MG63 (cell line): ENCODE measurements at places on chromosomes 2 and 18.

- DNase-seq: no peak
These were observed 58.3 kb downstream of the NPAS2 start for GRCh38 chr2:100878000-100878791.

- no peak for DNase-seq
These were observed 7.8 kb downstream of the CYP20A1 start for GRCh38 chr2:203246646-203247045.

GRCh38 chr2:216650626-216651257 is 17.5 kb downstream of the IGFBP2 start:
- DNase-seq: no peak

- DNase-seq: no peak
These were observed 156.5 kb upstream of the RMP24 start for GRCh38 chr18:35816003-35816402.

DNA sequence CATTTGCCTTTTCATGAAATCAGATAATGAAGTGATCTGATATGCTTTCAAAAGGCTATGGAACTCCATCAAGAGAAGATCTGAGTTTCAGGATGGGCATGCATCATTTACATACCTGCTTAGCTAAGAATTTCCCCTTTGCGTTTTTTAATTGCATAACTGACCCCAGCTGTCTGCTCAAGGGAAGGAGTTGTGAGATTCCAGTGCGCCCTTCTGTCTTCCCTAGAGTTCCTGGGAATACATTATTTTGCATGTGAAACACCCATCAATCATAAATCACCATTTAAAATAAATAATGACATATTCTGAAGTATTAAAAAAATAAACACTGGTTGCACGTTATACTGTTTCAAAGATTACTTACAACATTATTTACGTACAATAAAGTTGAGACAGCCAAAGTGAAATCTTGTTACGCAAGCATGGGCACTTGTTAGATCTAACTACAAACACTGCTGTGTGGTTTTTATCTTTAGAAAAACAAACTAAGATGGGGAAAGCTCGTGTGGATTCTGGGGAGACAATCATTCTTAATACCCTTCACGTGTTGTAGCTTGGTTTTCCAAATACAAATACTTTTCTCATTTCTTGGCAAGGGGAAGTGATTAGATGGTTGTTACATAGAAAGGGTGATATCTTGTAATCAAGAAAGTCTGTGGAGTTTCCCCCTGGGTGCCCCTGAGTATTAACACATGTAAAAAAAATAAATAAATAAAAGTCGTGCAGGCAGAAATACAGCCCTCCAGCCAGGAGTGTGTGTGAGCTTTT is 125.7 kb upstream of the LMAN1 start:
- DNase-seq: peak; percentile 49

- DNase-seq: no peak
These were observed 7.7 kb upstream of the TRAPPC8 start for GRCh38 chr18:31950583-31950982.

GRCh38 chr2:25606892-25607291 is 66.5 kb downstream of the DTNB start:
- DNase-seq: no peak

- no peak for DNase-seq
These were observed 39.6 kb downstream of the FTCDNL1 start for GRCh38 chr2:199811346-199811745.

DNA sequence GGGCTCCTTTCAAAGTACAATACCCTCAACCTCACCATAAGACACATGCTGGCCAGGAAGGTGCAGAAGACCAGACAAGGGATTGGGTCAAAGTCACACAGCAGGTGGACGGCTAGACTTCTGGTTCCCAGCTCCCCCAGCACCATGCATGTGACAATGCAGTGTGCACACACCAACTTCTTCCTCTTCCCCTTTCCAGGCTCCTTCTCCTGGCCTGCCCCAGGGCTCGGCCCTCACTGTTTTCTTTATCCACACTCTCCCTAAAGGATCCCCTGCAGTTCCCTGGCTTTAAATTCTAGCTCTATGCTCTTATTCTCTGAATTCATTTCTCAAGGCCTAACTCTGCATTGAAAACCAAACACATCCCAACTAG is 82.3 kb downstream of the LOXHD1 start:
- DNase-seq: no peak

GRCh38 chr2:98026292-98026691 is 30.5 kb upstream of the TMEM131 start:
- no peak for DNase-seq

DNA sequence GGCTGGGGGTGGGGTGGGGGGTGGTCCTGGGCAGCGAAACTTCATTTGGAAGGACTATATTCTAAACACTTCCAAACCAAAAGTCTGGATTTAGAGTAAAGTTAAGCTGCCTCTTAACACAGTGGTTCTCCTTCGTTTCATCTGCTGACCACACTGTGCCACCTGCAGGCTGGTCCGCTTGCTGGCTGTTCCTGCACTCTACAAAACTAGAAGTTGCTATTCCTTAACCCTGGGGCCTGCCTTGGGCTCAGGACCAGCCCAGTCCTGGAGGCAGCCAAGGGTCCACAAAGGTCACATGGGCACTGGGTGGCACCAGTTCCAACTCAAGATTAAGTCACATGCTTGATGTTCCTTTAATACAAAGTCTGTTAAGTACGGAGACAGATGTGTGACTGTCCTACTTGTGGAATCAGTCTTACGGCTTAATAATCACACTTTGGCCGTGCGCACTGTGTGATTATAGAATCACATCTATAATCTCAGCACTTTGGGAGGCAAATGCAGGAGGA is 195.4 kb downstream of the FAM210A start:
- peak; percentile 37 for DNase-seq

DNA sequence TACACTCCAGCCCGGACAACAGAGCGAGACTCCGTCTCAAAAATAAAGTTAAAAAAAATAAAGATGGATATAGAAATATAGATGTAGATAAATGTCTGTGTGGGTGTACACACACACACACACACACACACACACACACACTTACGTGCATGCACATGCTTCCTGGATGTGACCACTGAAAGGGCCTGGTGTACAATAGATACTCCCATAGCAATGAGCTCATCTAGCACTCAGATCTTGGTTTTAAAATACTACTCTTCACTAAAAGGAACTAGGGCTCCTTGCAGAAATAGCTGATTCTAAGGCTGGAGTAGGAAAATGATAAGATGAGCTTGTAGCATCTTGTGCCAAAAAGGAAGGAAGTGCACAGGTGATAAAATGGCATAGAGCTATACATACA is 39.1 kb downstream of the ROCK2 start:
- no peak for DNase-seq

DNA sequence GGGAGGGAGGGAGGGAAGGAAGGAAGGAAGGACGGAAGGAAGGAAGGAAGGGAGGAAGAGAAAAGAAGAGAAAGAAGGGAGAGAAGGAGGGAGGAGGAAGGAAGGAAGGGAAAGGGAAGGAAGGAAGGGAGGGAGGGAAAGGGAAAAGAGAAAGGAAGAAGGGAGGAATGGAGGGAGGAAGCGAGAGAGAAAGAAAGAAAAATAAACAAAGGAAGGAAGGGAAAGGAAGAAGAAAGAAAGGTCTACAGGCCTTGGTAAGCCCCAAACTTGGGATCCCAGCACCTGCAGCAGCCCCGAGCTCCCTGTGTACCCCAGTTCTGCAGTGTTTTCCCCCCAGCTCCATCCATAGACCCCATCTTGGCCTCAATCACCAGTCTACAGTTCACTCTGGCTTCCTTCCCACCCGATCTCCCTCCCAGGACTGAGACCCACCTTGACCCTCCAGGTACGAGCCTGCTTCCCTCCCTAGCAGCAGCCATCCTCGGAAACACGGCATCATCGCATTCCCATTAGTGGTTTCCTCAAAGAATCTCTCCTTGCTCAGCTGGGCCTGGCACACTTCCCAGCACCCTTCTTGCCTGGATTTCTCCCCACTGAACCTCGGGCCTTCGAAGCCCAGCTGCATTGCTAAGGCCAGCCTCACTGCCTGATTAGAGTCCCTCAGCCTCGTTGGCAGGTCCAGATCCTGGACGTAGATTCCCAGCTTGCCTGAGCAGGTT is 46.1 kb upstream of the SH3BP4 start:
- DNase-seq: no peak

DNA sequence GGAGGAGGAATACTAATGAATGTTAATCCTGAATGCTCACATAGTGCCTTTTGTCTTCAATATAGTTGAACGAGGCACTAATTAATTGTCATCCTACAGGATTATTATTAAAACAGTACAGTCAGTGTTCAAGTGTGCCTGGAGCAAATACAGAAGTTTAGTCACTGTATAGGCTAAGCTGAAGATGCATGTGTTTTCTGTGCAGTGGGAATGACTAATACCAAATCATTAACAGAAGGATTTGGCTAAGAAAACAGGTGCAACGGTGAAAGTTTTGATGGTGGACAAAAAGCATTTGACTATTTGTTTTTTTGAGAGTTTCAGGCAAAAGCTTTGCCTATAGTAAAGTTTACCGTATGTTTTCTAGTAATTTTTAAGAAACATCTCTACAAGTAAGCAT is 62.8 kb downstream of the DCC start:
- DNase-seq: no peak

DNA sequence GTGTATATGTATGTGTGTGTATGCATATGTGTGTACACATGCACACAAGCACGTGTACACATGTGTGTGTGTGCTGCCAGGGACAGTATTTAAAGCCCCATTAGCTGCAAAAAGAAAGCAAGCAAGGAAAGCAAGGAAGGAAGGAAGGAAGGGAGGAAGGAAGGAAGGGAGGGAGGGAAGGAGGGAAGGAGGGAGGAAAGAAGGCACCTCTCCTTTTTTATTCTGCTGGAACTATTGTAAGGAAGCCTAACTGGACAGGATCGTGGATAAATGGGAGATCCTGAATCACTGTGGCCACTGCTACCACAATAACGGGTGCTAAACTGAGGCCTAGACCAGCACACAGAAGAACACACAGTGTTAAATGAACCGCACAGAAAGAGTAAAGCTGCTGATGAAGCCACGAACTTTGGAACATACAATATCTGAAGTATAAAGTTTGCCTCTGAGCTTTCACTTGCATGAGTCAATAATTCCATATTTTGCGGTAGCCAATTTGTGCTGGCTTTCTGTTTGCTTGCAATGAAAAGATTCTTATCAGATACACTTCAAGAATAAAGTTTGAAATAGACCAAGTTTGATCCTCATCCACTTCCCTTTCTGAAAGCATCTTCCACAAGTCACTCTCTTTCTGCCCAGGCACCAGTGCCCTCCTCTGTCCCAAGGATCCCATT is 15.5 kb downstream of the CACNB4 start:
- no peak for DNase-seq

- no peak for DNase-seq
These were observed 72.2 kb upstream of the THUMPD2 start for GRCh38 chr2:39851251-39851650.

- DNase-seq: no peak
These were observed 321.5 kb downstream of the XIRP2 start for GRCh38 chr2:167209784-167210183.

- no peak for DNase-seq
These were observed 104.5 kb downstream of the HDAC4 start for GRCh38 chr2:239296020-239296932.

DNA sequence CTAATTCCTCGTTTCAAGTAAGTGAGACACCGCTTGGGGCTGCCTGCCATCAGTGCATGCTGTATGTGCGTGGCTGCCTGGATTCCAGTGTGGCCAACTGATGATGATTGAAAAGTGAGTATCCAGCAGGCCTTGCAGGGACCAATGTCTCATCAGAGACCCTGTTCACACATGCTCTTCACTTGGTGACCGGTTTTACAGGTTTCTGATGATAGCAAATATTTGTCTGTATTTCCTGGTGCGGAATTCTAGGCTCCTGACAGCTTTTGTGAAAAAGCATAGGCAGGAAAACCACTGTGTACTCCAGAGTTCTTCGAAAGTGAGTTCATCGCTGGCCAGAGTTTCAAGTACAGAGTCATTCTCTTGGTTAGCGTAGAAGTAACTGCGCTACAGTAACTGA is 13.8 kb upstream of the YWHAQ start:
- DNase-seq: no peak

- no peak for DNase-seq
These were observed 510.0 kb upstream of the ZEB2 start for GRCh38 chr2:145029873-145030272.

- no peak for DNase-seq
These were observed 10.4 kb downstream of the LRPPRC start for GRCh38 chr2:43985359-43985758.

DNA sequence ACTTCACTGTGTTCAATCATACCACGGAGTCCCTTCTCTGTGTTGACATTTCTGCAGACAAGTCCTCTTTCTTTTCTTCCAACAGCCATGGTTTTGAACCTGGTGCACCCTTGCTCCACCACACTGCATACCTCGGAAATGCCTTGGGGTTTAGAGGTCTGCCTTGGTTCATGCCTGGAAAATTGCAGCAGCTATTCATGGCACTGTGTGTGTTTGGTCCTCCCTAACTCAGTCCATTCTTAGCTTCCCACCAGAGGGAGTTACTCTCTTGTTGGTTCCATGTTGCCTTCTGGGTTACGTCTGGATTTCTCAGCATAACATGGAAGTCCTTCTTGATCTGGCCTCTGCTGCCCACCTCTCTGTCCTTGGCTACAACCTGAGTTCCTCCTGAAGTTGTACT is 206.0 kb downstream of the FHOD3 start:
- DNase-seq: no peak

GRCh38 chr2:145273840-145274239 is 753.9 kb upstream of the ZEB2 start:
- peak; percentile 1 for DNase-seq

DNA sequence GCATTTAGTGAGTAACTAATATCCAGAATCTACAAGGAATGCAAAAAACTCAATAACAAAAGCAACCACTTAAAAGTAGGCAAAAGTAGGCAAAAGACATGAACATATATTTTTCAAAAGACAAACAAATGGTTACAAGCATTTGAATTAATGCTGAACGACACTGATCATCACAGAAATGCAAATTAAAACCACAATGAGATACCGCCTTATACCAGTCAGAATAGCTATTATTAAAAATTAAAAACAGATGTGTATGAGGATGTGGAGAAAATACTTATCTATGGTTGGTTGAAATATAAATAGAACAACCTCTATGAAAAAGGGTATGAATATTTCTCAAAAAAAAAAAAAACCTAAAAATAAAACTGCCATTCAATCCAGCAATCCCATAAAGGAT is 51.7 kb downstream of the SNTG2 start:
- DNase-seq: no peak

GRCh38 chr2:62474176-62474575 is 31.8 kb downstream of the TMEM17 start:
- no peak for DNase-seq

GRCh38 chr2:36409935-36410334 is 54.4 kb downstream of the CRIM1 start:
- DNase-seq: no peak

- DNase-seq: no peak
These were observed 102.3 kb downstream of the LYPD1 start for GRCh38 chr2:132567682-132568081.

DNA sequence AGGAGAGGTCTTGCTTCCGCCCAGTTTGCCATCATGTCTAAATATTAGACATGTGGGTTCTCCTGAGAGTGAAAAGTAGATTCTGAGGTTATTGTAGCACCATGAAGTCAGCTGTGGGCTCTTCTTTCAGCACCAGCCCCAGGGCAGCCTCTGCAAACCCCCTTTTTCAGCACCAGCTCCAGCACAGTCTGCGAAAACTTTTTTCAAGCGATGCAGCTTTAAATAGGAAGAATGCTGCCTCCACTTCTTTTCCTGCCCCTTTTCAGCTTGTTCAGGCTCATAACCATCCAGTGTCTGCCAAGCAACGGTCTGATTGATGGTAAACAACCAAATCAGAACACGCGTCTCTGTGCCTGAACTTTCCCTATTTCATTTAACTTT is at the start of gene COL5A2:
COL5A2 (minus strand) TSS at position 192 of the 381 bp plus-strand sequence; CDS start at position 35, 157 bp downstream.
- peak; percentile 76 for DNase-seq

GRCh38 chr2:154677401-154677800 is 21.1 kb upstream of the KCNJ3 start:
- DNase-seq: no peak
